Stimulated activated CD4-positive, alpha-beta T cell treated with anti-CD3 and anti-CD28 coated beads, Interleukin-12 subunit alpha, Interleukin-12 subunit beta, amount 100 ng/mL, for 24 hours (primary cell): ENCODE measurements at places on chromosomes 4 and X.

DNA sequence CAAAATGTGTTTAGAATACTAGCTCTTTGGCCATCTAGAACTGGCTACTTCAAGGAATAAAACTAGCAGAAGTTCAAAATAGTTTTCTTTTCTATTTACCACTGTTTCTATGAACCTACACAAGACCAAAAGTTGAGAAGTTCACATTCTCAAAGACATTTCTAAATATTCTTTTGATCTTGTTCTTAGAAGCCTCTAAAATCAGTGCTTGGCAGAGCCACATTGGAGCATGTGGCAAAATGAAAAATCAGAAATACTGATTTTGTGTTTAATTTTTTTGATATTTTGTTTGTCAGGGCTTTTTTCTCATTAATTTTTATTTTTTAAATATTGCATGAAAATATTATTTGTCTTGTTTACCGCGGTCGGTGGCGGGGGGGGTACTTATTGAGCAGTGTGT is 853.8 kb upstream of the INTU start:
- DNase-seq = no peak

DNA sequence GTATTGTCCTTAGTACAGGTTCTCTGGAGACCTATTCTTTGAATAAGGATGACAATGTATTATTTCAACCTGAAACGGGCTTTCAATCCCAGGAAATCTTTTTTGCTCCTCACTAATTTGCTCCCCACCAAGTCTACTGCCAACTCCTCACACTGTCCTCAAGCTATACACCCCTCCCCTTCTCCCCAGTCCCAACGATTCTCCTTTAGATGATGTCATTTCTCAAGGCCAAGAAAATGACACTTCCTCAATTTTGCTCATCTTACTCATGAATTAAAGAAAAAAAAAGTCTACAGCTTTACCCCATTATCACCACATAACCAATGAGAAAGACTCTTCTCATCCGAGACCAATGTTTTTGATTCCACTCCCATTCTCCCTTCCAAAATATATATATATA is 20.6 kb downstream of the AP1S2 start:
- no peak for DNase-seq

- DNase-seq = no peak
Measured at GRCh38 chr4:82044141-82044993, 329.4 kb downstream of the HNRNPD start.

DNA sequence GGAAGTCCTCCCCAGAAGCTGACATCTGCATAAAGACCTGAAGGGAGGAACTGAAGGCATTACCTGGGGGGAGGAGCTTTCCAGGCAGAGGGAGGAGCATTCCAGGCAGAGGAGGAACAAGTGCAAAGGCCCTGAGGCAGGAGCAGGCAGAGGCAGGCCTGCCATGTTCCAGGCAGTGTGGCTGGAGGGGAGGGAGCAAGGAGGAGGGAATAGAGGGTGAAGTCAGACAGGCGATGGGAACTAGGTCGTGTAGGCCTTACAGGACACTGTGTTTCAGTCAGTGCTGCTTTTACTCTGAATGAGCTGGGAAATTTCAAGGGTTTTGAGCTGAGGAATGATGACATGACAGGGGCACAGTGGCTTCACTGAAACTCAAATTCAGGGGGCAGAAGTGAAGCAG is 292.7 kb downstream of the BCOR start:
- DNase-seq = no peak

GRCh38 chr4:42656944-42657792 is at the start of gene ATP8A1:
ATP8A1 (minus strand) TSS chr4:42657105; CDS start chr4:42656873, 232 bp downstream.
- DNase-seq = peak; percentile 89

GRCh38 chr4:38931125-38931524 is 63.5 kb downstream of the FAM114A1 start:
- DNase-seq = no peak

DNA sequence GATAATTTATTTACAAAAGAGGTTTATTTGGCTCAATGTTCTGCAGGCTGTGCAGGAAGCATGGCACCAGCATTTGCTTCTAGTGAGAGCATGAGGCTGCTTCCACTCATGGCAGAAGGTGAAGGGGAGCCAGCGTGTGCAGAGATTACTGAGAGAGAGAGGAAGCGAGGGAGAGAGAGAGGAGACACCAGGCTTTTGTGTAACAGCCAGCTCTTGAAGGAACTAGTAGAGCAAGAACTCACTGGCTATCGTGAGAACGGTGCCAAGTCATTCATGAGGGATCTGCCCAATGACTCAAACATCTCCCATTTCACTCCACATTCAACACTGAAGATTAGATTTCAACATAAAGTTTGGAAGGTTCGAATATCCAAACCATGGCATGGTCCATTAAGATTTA is 12.7 kb downstream of the GUCY1A1 start:
- no peak for DNase-seq

DNA sequence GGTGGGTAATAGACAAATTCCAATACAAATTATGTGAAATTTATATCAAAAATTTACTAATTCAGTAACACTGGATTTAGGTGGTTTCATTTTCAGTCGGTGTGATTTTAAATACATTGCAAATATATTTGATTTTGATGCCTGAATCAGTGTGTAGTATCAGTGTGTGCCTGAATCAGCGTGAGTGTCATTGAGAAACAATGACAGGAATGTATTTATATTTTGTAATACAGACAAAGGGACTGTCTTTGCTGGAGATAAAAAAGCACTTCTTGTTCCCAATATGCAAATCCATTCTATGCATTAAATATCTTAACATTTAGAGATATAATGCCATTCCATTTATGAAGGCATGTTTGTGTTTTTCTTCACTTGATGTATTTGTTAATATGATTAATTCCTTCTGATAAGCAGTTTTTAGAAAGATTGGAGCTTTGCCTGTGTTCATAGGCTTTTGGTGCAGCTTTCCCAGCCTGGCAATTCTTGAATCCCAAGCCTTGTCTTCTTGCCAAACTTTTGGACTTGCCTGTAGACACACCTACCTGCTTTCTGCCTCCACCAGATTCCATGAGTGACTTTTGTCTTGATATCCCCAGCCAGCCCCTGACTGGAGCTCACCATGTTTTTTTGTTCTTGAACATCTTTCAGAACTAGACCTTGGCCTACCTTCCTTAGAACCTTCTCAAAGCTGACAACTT is 243.8 kb downstream of the ADGRL3 start:
- no peak for DNase-seq

DNA sequence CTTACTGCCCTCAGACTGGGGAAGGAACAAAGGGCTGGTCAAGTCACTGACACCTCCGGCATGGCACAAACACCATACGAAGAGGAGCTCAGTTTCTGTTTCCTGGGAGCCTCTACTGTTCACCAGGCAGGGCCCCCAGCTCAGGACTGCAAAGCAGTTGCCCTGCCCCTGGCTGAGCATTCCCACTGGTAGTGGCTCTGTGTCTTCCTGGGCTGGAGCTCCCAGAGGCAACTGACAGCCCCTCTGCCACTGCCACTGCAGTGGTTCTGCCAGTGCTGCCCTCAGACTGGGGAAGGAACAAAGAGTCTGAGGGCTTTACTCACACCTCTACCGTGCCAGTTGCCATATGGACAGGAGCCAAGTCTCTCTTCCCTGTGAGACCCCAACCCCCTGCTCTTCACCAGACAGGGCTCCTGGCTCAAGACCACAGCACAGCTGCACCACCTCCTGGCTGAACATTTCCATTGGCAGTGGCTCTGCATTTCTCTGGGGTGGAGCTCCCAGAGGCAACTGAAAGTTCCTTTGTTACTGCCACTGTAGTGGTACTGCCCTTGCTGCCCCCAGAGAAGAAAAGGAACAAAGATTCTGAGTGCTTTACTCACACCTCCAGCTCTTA is 67.9 kb downstream of the SMARCA5 start:
- DNase-seq = no peak

DNA sequence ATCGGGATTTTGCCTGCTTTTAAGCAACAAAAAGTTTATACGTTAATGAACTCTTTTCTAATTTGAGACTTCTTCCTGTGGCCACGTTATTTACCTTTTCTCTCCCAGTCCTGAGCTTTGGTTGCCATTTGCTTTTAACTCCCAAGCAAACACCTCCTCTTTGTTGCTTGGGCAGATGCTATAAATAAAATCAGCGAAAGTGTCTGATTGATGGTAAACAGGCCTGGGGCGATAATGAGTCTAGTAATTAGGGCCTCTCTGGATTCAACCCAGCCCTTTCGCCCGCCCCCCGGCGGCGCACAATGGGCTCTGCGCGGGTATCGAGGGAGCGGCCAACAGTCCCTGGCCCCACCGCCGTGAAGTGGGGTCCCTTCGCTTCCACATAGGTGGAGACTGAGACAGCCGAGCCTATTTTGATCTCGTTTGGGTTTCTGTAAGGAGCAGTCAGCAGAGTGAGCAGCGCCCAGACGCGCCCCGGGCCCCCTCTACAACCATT is 790 bp downstream of the CLGN start:
- no peak for DNase-seq

- no peak for DNase-seq
Measured at GRCh38 chr4:144582105-144582850, 63.7 kb upstream of the HHIP start.

- DNase-seq = no peak
Measured at GRCh38 chr4:147157860-147158701, 212.4 kb upstream of the TTC29 start.

DNA sequence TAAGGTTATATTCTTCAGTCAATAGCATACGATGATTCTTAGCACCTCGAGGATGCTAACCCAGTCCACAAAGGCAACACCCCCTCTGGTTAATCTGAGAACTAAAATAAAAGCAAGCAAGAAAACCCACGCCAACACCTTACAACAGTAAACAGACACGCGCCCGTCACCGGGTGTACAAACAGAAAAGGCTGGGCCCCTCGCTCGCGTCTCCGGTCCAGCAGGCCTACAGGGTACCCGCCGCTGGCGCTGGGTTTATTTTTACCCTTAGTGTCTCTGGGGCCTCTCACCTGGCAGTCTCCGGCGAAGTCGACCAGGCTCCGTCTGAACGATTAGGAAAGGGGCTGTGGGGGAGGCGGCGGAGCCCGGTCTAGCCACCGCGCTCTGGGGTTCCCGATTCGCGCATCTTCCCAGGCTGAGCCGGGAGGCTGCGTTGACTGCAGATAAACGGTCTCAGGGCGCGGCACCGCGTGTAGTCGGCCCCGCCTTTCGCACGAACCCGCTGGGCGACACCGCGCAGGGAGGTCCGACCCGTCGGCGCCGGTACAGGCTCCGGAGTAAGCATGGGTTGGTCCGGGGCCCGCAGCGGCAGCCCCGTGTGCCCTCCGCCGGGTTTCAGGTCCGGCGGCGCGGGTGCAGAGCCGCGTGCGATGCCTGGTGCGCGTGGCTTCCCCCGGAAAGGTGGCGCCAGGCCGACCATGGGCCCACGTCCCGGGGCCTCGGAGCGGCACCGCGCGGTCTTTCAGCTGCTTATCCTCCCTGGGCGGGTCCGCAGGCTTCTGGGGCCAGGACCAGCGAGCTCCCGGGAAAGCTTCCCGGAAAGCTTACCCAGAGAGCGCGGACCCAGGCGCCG is 441 bp downstream of the SLC9B2 start:
- DNase-seq = peak; percentile 50

DNA sequence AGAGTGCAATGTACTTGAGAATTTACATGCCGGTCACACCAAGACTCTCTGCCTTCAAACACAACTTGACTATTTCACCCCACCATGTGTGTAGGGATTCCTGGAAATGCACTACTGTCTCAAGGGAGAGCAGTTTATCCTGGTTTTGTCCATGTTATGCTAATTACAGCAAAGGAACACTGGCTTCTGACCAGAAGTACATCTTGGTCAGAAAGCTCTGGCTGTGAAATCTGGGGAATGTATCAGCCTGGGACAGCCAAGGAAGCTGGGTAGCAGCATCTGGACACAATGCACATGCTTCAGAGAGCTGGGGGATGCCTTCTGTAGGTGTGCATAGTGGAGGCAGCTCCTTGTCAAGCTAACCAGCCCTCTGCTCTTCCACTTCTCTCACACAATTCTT is 1432.6 kb upstream of the TENM3 start:
- no peak for DNase-seq

DNA sequence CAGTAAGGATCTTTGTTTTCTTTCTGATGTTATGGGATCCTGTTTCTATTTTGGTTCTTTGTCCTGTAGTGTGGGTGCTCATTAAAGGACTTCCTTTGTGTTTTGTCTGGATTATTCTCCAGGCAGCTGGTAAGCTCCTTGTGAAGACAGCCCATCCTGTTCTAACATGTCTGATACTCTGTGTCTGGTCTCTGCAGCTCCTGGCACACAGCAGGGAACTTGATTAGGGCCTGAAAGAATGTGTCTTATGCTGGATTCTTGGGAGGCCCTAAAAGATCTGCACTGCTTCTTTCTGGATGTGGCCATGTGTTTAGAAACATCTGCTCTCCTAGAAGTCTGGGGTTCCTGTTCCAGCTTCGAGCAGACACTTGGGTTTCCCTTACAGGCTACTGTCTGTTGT is 38.1 kb upstream of the ATXN3L start:
- no peak for DNase-seq

DNA sequence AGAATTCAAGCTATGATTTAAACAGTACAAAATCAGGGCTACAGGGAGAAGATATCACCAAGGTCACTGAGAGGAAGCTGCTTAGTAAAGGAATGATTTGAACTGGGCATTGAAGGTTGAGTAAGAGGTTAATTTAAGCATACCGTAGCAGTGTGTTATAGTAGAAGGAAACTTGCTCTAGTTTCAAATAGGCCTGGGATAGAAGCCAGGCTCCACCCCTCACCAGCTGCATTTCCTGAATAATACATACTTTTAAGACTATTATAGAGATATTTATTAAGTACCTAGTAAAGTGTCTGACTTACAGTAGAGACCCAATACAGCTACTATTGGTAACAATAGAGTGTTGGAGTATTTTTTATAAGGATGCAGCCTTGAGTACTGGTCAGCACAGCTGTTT is 118.0 kb upstream of the GLRA2 start:
- DNase-seq = no peak

DNA sequence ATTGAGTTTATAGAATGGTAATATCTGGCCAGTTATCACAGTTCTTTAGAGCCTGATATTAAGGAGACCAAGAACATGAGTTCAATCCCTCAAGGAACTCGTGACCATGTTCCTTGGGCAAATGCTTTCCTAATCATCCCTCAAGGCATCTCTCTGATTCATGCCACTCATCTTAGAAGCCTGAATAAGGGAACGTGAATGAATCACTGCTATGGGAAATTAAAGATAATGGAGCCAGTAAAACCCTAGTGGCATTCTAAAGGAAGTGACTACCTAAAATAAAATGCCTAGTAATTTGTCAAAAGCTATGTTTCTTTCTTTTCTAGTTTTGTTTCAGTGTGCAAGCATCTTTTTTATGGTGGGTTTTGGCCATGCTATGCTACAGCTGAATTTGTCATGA is 1161.3 kb downstream of the C4orf33 start:
- DNase-seq = no peak

DNA sequence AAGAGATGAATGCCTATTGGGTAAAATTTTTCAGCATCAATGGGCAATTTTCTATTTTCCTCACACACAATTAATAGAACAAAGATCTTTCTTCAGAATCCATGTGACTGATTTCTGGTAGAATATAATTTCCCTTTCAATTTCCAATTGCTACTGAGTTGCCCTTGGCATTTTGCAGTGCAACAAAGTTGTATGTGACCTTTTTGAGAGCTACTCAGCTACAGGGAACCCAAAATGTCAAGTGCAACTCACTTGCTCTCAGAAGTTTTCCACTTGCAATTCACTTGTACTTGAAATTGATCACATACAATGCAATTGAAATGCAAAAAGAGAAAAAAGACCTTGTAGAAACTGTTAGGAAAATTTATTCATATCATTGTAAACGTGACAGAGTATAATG is 245.5 kb downstream of the BANK1 start:
- DNase-seq = no peak
